ENCODE measurements at places on chromosomes 4 and X.

- DNase-seq, result no peak
Measured at GRCh38 chr4:6095023-6095752, 77.0 kb upstream of the C4orf50 start.

DNA sequence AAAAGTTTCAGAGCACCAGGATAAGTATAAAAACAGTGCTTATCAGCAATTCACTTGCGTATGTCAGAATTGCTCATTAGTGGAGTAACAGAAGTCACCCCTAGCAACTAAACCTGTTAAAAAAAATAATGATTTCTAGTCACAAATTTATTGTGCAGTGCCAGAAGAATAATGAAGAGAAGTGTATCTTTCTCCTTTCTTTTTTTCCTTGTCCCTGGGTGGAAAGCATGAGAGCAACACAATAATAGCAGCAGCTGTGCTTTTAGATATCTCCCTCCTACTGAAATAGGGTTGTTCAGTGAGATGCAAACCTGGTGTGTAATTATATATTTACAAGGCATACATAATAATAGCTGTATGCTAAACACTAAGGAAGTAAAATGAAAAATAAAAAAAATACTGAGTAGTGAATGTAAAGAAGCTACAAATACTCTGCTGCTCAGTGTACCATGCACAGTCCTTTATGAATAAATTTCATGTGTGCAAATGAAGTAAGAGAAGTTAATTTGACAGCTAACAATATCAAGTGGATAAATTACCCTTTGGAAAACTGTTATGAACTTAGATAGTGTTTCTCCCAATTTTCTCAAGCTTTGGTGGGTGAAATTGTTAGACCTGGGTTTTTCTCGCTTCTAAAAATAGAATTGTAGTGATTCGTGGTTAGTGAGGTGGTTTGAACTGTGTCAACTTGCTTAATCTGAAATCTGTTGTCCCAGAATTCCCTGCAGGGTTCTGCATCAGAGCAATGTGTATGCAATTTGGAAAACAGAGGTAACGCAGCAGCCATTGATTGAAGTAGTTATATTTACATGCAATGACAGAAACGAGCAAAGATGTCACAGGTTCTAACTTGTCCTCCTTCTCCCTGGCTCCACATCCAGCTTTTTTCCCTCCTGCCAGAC is 125.7 kb upstream of the NDST3 start:
- no peak for DNase-seq

DNA sequence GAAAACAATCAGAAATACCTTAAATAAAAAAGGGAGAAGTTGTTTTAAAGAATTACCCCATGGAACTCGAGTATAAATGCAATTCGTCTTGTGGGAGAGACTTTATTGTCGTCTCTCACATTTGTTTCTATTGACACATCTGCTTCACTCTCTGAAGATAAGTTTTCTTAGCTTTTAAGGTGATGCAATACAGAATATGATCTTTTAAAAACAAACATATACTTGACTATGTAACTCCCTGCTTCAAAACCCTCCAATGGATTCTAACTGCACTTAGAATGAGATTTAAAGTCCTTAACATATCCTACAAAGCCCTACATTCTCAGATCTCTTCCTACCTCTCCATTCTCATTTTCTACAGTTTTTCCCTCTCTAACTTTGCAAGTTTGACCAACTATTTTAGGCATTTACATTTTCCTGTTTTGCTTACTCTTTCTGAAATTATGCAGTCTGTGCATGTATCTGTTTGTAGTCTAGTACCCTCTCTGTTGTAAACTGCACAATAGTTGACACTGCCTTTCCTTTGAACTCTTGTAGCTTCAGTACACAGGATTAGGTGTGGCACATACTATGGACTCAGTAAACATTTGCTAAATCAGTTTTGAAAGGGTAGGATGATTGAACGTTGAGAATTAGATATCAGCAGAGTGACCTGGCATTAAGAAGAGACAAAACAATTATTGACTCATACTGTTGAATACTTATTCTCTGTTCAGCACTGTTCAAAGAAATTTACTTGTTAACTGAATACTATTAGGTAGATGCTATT is 59.8 kb downstream of the AGTR2 start:
- no peak for DNase-seq

GRCh38 chrX:16903274-16904022 is 33.3 kb upstream of the RBBP7 start:
- DNase-seq, result no peak

- no peak for DNase-seq
Measured at GRCh38 chrX:155334486-155335336, at the start of gene CLIC2. Gene CLIC2 (minus strand): TSS chrX:155334614. CDS start chrX:155334427, 187 bp downstream.

DNA sequence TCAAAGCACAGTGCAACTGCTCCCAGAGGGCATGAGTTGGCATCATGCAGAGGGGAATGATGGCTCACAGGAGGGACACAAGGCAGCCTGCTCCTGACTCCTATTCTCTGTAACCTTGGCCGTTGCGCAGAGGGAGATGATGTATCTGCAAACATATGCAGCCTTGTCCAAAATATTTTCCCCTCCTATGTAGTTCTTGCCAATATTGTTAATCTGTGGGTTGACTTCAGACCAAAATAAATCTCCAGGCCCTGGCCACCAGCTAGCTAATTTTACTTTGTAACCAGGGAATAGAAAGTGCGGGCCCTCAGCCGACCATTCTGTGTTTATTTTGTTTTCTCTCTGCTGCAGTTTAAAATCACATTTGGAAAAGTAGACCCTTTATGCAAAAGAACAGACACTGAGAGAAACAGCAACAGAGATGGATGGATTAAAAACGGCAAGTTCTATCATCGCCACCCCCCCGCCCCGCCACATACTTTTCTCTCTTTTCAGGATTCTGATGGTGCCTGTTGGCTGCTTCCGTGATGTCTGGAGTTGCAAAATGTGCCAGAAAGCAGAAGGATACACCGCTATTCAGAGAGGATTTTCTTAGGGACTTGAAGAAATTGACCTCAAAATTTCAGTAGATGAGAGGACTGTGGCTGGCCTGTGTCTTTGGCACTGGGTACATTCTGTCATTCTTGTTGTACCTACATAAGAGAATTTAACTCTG is 185.3 kb upstream of the BCOR start:
- DNase-seq, result no peak

DNA sequence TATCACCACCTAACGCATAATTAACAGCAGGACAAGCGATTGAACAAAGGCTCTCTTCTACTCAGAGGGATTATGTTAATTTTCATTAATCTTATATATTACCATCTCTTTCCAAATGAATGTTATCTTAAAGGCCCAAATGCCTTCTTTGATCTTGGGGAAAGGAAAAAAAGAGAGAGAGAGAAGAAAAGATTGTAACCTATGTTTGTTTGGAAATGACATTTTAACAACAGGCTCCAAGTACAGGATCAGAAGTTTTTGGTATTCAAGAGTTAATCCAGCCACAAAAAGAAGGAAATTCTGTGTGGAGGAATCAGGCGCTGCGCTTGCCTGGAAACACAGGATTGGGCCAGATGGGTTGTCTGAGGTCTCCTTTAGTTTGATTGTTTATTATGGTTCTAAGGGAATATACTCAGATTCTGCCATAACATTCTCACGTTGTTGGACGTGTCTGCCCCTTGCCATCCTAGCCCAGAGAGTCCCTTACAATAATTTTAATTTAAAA is 100.7 kb upstream of the STX18 start:
- DNase-seq, result no peak

- no peak for DNase-seq
Measured at GRCh38 chrX:10570601-10571000, 49.8 kb downstream of the MID1 start.

GRCh38 chrX:120755066-120755846 is 120.4 kb downstream of the CT47B1 start:
- no peak for DNase-seq

GRCh38 chrX:133493366-133493765 is 78.1 kb upstream of the GPC4 start:
- no peak for DNase-seq

DNA sequence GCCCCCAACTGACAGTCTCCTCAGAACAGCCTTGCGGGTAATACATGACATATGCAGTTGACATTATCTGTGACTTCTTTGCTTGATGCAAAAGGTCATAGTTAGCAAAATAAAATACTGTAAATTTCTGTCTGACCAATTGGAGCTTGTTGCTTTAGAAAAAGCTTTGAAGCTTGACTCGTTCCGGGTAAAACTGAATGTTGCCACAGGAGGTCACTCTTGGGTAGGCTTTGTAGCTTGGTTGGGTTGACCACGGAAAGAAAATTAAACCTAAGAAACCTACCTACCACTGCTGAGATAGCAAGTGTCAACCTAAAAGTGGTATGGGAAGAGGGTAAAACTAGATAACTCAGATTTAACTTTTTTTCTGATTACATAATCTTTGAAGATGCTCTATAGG is 23.2 kb downstream of the PRPS2 start:
- no peak for DNase-seq

- DNase-seq, result no peak
Measured at GRCh38 chr4:5972571-5972970, 45.7 kb downstream of the C4orf50 start.

DNA sequence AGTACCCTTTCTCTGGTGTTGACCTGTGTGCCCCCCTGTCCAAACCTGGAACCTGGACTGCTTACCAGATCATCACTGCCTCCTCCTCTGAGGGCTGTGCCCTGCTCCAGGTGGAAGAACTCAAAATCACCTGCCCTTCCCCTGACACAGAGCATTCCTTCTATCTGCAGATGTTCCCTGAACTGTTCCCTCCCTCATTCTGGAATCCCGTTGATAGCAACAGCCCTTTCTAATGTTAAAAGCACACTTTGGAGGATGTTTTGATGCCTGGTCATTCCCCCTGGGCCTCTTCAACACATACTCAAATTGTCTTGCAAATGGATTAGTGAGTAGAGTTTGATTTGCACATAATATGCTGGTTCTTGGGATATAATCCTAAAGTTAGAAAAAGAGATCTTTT is 225.8 kb downstream of the FGF13 start:
- DNase-seq, result no peak

DNA sequence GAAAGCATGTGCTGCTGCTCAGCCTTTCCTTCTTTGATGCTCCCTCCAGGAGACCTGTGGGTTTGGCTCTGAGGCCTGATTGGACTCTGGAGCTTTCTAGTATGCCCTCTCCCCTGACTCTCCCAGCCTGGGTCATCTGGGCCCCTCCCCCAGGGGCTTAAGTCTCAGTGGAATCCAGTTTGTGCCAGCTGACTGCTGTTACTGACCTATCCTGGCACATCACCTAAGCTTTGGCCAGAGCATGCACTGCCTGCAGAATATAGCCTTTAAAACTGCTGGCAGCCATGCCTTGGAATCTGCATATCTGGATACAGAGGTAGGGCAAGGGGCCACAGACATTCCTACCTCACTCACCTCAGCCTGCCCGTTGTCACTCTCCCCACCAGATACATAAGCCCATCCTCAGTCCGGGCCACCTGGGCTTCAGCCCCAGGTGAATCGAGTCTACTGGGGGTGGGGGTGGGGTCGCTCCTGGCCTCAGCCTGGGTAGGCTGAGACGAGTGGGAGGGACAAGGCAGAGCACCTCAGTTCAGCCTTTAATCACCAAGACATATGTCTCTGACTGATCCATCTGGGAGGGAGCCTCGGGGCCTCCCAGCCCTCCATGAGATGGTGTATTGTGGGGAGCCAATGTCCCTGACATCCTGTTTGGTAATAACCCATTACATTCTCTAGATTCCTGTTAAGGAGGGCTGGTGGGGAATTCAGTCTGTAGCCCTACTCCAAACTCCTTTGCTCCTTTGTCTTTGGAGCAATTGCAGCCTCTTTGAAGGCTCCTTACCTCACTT is 61.2 kb downstream of the STARD8 start:
- DNase-seq, result no peak

DNA sequence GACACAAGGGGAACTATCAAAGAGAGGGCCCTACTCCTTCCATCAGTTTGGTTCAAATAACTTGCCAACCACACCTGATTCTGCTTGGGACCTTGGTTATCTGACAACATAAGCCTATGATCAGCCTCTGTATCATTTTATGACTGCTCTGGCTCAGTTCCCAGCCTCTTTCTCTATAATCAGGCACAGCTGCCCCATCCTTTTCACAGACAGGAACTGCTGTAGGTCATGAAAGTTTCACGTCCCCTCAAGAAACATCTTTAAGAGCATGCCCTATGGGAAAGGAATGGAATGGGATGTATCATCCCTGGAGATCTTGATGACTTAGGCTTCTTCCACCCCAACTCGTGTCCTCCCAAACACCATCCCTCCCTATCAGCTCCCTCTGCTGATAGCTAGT is 243.4 kb downstream of the AR start:
- DNase-seq, result no peak

GRCh38 chr4:120071192-120071795 is 4.6 kb upstream of the MAD2L1 start:
- no peak for DNase-seq

- DNase-seq, result no peak
Measured at GRCh38 chrX:127128282-127128681, 308.8 kb downstream of the PRR32 start.
